Fibroblast of skin of right quadriceps (primary cell): ENCODE measurements at places on chromosomes 12 and 14.

DNA sequence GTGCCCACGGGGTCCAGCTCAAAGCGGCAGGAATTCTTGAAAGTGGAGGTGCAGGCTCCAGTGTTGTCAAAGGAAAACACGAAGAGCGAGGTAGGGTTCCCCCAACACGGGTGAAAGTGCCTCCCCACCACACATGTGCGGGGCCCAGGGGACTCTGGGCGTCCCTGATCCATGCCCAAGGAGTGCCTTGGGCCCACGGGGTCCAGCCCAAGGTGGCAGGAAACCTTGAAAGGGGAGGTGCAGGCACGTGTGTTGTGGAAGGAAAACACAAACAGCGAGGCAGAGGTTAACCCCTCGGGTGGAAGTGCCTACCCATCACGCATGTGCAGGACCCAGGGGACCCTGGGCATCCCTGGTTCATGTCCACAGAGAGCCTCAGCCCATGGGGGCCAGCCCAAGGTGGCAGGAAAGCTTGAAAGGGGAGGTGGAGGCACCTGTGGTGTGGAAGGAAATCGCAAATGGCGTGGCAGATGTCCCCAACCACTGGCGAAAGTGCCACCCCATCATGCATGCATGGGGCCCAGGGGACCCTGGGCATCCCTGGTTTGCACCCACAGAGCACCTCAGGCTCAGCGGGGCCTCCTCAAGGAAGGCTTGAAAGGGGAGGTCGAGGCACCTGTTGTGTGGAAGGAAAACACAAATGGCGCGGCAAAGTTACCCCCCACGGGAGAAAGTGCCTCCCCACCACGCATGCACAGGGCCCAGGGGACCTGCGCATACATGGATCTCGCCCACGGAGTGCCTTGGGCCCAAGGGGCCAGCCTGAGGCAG is 584.6 kb downstream of the ALG10 start:
- no peak for DNase-seq

- no peak for DNase-seq
These were observed 313.0 kb downstream of the CEP128 start for GRCh38 chr14:80628547-80628946.

GRCh38 chr14:62956413-62956812 is 88.8 kb downstream of the KCNH5 start:
- DNase-seq = peak; percentile 30

- no peak for DNase-seq
These were observed 31.5 kb upstream of the FGF6 start for GRCh38 chr12:4477129-4477528.

GRCh38 chr12:85872497-85873091 is 1.5 kb upstream of the NTS start:
- DNase-seq = peak; percentile 58

DNA sequence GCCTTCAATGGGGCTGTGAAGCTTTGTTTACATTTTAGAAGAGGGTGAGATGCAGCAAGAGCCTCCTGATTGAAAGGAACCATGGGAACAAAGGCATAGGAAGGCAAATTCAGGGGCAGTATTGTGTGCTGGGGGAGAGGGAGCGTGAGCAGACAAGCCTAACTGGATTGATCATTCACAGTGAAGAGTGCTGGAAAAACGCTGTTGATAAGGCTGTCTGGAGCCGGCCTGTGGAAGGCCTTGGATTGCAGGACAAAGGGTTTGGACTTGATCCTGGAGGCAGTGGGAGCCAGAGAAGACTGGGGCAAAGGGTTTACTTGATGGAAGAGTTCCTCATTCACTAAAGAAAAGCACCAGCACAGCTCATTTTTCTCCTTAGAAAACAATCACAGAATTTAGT is 160.5 kb downstream of the PAH start:
- DNase-seq = no peak

DNA sequence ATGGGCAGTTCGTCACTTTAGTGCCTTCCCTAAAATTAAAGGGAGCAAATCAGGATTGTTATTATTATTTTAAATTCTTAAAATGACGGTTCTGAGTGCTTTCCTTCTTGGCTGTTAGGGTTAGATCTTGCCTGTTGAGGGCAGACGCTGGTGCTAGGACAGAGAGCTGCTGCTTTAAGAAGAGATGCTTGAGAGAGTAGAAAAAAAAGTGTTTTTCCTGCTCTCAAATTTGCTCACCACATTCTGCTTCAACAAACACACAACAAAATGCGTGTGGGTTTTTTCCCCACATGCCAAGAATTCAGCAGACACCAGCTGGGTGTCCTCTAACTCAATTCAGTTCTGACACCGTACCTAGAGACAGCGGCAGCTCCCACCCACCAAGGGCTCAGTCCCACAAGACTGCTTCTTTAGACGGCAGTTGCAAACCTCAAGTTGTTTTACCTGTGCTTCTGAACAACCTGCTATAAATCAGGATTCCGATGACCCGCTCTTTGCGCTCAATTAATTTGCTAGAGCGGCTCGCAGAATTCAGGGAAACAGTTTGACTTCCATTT is 75.8 kb upstream of the RIN3 start:
- no peak for DNase-seq

DNA sequence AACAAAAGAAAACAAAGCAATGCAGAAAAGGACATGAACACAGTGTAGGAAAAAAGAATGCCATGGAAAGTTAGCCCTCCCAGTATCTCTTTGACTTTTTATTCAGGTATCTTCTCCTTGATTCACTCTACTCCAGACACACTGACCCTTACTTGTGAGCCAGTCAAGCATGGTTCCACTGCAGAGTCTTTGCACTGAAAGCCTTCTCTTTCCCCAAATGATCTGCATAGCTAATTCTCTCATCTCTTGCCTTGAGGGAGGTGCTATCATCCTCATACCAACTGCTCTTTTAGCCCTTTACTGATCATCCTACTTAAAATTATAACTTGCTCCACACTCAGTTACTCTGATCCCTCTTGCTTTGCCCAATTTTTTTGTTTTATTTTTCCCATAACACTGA is 101.2 kb upstream of the SLC16A7 start:
- DNase-seq = no peak

GRCh38 chr14:103698380-103699260 is 16.6 kb downstream of the XRCC3 start:
- no peak for DNase-seq
